Cardiac muscle cell (in vitro differentiated cells and primary cell): ENCODE measurements at places on chromosomes 11 and 22. TPM values are rescaled to one million over a fixed set of nuclear protein-coding genes. Genes with fewer than 3 reads are reported as not detected.

The DKK3 gene
- total RNA-seq: 180 and 309 TPM in 2 replicates

GRCh38 chr11:44010789-44011251 lies 37.0 kb upstream of the ACCSL start:
- no peak overlapping the region for H3K4me3 ChIP-seq
- DNase-seq: no peak
- no peaks in the 10 kb centered on the region for H3K4me1 ChIP-seq
- H3K27me3 ChIP-seq: no peaks in the 10 kb centered on the region

DNA sequence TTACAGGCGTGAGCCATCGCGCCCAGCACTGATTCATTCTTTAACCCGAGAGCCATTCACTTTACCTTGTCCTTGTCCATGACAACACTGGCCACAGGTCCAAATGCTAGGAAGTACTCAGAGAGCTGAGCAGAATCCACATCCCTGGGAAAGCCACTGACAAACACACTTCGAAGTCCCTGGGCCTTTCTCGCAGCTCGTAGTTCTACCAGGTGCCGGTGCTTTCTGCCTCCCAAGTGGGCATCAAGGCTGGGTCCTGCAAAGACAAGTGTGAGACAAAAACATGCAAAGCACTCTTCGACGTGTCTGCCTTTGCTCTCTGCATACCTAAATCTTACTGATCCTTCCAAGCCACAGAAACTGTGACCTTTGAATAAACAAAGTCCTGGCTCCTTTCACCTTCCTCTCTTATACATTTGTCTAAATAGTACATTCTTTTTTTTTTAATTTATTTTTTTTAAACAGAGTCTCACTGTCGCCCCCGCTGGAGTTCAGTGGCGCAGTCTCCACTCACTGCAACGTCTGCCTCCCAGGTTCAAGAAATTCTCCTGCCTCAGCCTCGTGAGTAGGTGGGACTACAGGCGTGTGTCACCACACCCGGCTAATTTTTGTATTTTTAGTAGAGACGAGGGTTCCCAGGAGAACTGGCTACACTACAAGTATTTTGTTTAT lies 2.2 kb downstream of the TUT1 start:
- peaks cover 10% of the 10 kb centered on the region for H3K4me1 ChIP-seq
- H3K4me3 ChIP-seq: no peak overlapping the region
- H3K36me3 ChIP-seq: peaks cover 18% of the 10 kb centered on the region
- H3K27me3 ChIP-seq: no peaks in the 10 kb centered on the region

DNA sequence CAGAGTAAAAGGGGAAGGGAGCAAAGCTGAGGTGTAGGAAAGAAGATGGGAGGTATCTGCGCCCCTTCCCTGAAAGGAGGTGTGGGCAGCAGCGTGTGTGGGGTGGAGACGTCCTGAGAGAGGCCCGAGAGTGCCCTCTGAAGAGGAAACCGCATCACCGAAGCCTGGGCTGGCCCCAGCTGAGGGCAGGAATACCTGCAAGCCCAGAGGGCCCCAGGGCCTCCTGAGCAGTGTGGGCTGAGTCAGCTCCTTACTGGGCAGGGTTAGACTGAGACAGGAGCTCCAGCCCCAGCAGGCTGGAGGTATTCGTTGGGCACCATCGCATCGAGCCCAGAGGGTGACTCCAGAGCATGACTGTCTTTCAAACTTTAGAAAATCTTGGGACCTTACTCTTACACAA lies 534.0 kb upstream of the B3GAT1 start:
- H3K27me3 ChIP-seq: no peaks in the 10 kb centered on the region
- no peaks in the 10 kb centered on the region for H3K4me1 ChIP-seq
- H3K4me3 ChIP-seq: no peak overlapping the region
- H3K27ac ChIP-seq: no peak overlapping the region
- DNase-seq: no peak
- H3K36me3 ChIP-seq: no peaks in the 10 kb centered on the region

DNA sequence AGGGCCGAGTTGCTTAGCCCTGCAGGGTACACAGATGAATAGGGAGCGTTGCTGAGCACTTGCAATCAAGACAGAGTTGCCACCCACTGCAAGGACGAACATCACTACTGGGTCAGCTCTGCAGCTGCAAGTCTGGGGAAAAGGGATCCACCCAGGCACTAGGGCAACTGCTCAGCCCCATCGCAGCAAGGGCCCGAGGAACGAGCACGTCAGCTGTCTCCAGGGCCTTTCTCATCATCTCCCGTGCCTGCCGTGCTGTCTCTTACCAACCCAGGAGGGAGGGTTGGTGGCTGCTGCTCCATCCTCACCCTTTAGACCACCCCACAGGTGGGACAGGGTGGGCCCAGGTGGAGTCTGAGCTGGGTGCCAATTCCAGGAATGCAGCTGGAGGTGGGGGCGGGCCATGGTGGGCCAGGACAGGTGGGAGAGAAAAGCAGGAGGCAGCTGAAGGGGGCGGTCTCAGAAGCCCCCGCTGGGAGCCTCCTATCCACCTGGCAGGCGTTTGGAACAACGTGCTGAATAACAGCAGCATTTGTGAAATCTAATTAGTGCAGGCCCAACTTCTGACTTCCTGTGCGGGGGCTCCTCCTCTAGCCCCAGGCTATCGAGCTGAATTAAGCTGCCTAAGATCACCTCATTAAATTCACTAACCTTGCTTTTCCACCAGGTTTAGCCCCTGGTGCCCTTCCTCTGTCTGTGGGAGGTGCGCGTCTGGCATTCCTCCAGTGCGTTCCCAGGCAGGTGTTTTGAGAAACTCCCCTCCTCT lies 252.5 kb downstream of the ST3GAL4 start:
- DNase-seq: no peak
- H3K36me3 ChIP-seq: no peaks in the 10 kb centered on the region
- no peak overlapping the region for H3K27ac ChIP-seq
- H3K27me3 ChIP-seq: peaks cover 100% of the 10 kb centered on the region
- no peak overlapping the region for H3K4me3 ChIP-seq

DNA sequence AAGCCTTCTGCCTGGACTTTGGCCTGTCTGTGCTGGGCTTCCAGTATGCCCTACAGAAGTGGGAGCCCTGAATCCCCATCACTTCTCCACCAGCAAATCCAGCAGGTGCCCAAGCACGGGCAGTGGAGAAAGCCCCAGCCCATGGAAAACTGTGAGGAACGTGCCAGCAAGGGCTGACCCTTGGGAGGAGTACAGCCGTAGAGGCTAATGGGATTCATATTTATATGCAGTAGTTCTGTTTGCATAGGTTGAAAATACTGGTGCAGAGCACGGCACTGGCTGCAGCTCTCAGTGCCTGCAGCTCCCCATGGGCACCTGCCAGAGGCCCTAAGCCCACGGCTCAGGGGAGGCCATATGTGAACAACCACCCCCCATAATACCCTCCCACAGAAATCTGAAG lies 10.1 kb downstream of the NAGA start:
- H3K4me3 ChIP-seq: no peak overlapping the region
- peaks cover 13% of the 10 kb centered on the region for H3K36me3 ChIP-seq
- DNase-seq: no peak
- no peaks in the 10 kb centered on the region for H3K4me1 ChIP-seq
- H3K27ac ChIP-seq: no peak overlapping the region
- no peaks in the 10 kb centered on the region for H3K27me3 ChIP-seq

DNA sequence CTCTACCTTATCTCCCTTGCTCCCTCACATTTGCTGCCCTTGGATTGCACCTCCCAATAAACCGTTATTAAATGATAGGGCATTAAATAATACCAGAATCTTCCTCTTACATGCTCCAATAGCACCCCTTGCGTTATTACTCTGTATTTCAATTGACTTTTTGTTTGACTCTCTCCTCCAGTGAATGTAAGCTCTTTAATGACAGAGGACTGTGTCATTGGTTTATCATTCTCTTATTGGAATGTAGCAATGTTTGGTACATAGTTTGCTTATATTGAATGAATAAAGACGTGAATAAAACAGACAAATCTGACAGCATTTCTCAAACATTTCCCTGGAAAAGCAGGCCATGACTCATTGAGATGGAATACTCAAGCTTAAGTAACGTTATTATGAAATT lies 8.7 kb upstream of the MPEG1 start:
- no peak overlapping the region for H3K27ac ChIP-seq
- H3K4me1 ChIP-seq: no peaks in the 10 kb centered on the region
- H3K4me3 ChIP-seq: no peak overlapping the region
- DNase-seq: no peak

GRCh38 chr11:126246636-126247035 lies 22.1 kb downstream of the SRPRA start:
- no peak overlapping the region for H3K4me3 ChIP-seq
- H3K27me3 ChIP-seq: no peaks in the 10 kb centered on the region
- no peak for DNase-seq
- H3K36me3 ChIP-seq: peaks cover 31% of the 10 kb centered on the region

GRCh38 chr11:1349327-1350041 lies 40.1 kb upstream of the TOLLIP start:
- H3K4me1 ChIP-seq: peaks cover 10% of the 10 kb centered on the region
- no peak for DNase-seq
- H3K27ac ChIP-seq: no peak overlapping the region
- no peaks in the 10 kb centered on the region for H3K36me3 ChIP-seq
- no peaks in the 10 kb centered on the region for H3K27me3 ChIP-seq
